Activated CD4-positive, alpha-beta T cell treated with anti-CD3 and anti-CD28 coated beads, Interleukin-2, Interleukin-4, amounts not matched to agents 100 ng/mL and 50 ng/mL, durations not matched to agents 16 hours and 8 hours (primary cell): ENCODE measurements at places on chromosomes 2 and 18.

DNA sequence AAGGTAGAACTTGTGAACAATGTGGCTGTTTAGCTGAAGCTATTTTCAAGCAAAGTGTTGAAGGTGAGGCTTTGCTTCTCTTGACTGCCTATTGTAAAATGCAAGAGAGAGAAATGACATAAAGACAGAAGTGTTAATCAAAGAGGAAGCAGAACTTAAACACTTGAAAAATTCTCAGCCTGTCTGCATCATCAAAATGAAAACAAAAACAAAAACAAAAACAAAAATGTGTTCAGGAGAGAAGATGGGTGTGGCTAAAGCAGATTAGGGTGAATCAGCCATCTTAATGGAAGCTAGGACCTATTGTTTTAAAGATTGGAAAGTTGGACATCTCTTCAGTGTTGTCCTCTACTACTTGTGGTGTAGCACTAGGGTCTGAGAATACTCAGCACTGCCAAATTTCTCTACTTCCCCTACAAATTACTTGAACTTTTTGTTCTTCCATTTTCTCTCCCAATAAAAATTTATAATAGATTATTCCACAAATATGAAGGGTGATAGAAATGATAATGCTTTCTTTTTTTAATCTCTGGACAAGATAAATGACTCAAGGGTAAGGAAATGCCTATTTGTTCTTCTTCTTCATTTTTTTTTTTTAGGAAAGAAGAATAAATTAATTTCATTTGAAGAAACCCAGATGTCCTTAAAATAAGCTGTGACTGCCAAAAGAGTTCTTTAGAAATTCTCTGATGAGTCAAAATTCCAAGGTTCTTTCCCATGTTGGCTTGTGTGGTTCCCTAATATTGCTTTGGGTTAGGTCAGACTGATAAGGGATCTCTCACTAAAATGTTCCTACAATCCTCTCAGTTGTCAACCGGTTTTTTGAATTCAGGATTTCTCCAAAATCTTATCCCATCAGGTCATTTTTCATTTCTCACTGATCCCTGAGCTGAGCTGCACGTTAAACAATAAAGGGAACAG is 571.2 kb upstream of the ZEB2 start:
- no peak for DNase-seq

- no peak for DNase-seq
Observed at GRCh38 chr18:3578621-3579020, 128.6 kb downstream of the TGIF1 start.

DNA sequence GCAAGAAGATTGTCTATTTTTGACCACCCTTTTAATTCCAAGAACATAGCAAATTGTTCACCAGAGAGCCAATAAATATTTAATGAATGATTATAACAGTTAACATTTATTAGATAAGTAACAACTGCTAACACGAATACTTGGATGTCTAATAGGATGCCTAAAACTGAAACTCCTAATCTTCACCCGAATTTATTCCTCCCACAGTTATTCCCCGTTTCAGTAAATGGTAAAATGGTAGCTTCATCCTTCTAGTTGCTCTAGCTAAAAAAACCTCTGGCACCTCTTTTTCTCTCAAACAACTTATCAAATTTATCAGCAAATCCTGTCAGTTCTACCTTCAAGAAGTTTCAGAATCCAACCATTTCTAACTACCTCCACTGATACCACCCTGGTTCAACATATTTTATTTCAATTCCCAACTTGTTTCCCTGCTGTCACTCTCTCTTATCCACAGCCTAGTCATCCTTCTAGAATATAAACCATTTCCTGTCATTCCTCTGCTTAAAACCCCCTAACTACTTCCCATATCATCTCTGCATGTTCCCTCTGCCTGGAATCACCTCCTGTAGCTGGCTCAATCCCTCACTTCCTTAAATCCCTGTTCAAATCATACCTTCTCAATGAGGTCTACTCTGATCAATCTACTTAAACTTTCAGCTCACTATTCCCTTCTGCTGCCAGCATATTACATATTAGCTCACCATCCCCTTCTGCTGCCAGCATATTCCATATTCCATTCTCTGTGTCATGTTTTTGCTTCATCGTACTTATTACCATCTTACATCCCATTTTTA is 93.8 kb downstream of the ROCK2 start:
- DNase-seq = no peak

DNA sequence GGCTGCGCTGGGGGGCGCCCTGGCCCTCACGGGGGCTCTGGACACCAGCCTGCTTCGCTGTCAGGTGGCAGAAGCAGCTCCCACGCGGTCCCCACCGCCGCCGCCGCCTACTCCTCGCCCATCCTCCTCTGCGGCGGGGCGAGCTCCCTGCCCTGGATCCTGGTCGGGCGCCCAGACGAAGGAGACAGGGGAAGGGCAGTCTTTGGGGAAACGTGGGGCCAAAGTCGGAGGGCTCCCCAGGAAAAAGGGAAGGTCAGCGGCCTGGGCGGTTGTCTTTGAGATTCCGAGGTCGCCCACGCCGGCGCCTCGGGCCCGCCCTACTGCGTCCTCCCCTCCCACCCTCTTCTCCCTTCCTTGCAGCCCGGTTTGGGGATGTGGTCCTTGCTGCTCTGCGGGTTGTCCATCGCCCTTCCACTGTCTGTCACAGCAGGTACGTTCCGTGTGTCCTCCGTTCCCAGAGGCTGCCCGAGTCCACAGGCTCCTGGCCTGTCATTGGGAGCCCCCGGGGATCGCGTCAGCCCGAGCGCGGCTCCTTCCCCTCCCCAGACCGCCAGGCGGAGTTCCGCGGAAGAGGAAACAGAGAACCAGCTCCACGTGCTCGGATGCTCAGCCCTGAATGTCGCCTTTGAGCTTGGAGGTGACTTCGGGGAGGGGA is 800 bp downstream of the IL1RL2 start:
- peak; percentile 23 for DNase-seq

DNA sequence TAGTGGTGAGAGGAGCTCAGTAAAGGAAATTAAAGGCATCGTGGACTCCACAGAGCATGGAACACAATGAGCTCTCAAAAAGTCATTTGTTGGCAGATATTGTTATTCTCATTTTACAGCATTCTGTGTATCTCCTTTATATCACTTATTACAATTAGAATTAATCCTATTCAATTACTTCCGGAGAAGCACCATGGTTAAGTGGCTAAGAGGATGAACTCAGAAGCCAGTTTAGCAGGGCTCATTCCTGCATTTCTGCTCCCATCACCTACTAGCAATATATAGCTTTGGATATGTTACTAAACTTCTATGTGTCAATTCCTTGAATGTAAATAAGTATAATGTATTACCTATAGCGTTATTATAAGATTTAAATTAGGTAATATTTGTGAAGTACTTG is 683.3 kb downstream of the IRS1 start:
- no peak for DNase-seq

GRCh38 chr2:18788592-18788991 is 199.2 kb upstream of the NT5C1B start:
- no peak for DNase-seq

DNA sequence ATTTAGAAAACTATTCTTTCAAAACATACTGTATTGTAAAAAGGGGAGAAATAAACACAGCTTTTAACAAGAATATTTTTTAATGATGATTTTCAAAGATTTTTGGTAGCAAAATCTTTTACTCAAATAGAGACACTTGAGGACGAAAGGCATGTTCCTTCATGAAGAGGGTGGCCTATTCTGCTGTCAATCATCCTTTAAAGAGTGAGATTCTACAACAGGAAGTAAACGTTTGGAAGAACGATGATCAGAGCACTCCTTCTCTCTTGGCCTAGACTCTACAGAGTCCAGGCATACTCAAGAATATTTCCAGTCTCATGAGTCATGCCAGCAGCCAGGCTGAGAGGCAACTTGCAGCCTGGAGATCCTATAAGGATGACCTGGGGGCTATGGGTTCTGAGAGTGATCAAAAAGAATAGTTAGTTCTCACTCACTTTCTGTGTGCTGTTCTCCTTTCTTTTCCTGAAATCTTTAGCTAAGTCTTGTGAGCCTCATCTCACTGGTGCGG is 62.4 kb upstream of the TCF4 start:
- DNase-seq = no peak

GRCh38 chr2:187078297-187078696 is 229.3 kb upstream of the ZSWIM2 start:
- DNase-seq = no peak

GRCh38 chr2:51145761-51146160 is 113.8 kb upstream of the NRXN1 start:
- no peak for DNase-seq
